ENCODE measurements at places on chromosomes 5 and 9. TPM values are rescaled to one million over a fixed set of nuclear protein-coding genes. Genes with fewer than 3 reads are reported as not detected.

GRCh38 chr9:109118808-109119438 is 824 bp downstream of the TMEM245 start:
- no peak for DNase-seq

DNA sequence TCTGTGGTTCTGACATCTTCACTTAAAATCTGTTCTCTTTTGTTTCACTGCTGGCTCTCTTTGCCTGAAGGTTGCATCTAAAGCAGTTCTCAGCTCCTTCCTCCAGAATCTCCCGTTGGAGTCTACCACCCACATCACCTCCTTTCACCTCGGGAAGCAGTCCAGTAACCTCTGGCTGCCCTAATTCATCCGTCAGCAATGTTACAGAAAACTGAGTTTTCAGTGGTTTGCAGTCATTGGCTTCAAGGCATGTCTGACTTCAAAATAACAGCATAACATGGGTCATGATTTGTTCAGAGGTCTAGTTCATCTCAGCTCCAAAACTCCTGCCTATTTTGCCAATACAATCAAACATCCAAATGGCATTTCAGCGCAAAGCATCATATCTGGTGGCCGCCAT is 107.7 kb downstream of the GOLPH3 start:
- no peak for DNase-seq

GRCh38 chr5:131272307-131272706 is 8.5 kb downstream of the CDC42SE2 start:
- no peak for DNase-seq

DNA sequence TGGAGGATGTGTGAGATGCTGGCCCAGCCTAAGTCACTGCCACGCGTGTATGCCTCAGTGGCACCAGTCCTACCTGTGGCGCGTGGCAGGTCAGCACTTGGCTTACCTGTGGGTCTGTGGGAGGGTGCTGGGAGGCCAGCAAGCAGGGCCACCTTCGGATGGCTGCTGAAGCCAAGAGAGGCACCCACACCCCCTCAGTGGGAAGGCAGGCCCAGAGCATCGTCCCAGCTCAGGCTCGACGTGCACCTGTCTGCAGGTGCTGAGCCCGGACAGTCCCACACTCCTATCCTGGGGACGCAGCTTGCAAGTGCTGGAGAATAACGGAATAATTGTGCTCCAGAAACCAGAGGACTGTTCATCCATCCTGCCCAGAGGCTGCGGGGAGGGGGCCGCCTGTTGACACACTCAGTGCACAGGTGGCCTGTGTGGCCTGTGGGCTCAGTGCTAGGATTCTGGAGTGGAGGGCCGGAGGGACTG is 24.0 kb downstream of the NKD2 start:
- DNase-seq, result no peak

The TMEM252 gene
- total RNA-seq, result not detected
